ENCODE measurements at places on chromosomes 3 and 15.

DNA sequence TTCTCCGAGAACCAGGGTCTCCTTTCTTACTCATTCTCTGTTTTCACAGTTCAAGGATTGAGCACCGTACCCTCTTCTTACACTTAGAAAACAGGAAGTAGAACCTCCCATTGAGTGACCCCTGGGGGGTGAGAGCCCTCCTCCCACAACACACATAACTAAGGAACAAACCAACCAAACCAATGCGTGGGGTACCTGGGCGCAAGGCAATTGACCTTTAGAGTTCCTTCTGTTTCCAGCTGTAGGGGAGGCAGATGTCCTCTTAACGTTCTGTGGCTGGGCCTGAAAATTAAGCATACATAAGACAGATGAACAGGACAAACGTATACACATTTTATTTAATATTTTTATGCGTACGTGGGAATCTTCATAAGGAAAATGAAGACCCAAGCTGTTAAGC is 33.5 kb upstream of the TIMP4 start:
- no peak for DNase-seq

GRCh38 chr3:65342084-65342683 is 654.4 kb upstream of the ADAMTS9 start:
- DNase-seq, result peak; percentile 0

DNA sequence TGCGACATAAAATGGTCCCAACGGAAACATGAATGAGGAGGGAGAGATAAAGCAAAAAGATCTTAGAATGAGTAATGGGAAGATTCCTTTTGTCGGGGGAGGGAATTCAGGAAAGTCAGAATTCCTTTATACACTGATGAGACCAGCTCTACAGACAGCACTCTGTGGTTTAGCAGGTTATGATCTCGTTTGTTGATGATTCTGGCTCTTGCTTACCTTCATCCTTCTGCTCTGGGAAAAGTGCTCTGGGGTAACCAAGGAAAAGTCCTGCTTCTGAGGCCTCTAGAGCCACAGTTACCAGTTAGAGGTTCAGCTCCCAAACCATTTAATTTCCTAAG is 150.7 kb upstream of the NR2E3 start:
- DNase-seq, result no peak

DNA sequence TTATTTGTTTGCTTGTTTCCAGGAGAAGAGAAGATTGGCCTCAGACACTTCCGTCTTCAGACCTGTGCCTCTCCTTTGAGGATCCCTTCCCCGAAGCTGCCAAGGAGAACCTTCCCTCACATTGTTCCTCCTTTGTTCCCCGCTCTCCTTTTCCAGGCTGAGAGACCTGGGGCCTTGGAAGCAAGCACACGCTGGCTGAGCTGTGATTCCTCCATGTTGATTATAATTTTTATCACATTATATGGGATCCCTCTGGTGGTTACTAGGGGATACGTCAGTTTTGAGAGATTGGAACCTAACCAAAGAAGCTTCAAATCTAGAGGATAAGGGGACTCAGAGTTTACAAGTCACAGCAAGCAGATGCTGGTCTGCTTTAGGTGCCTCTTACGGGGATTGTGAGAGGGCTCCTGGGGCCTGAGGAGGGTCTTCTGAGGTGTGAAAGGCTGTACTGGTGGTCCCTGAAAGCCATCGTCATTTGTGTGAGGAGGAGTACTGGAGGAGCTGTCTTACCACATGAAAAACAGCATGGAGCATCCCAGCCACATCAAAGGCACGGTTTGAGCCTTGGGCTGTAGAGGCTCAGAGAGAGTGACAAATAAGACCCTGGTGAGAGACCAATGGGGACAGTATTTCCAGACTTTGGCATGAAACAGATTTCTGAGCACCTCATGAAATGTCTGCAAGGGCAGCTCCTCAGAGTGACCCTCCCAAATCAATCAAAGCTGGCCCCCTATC is 760.1 kb upstream of the CFAP20DC start:
- no peak for DNase-seq

- no peak for DNase-seq
Measured at GRCh38 chr15:64634576-64635498, 140.6 kb downstream of the RBPMS2 start.

DNA sequence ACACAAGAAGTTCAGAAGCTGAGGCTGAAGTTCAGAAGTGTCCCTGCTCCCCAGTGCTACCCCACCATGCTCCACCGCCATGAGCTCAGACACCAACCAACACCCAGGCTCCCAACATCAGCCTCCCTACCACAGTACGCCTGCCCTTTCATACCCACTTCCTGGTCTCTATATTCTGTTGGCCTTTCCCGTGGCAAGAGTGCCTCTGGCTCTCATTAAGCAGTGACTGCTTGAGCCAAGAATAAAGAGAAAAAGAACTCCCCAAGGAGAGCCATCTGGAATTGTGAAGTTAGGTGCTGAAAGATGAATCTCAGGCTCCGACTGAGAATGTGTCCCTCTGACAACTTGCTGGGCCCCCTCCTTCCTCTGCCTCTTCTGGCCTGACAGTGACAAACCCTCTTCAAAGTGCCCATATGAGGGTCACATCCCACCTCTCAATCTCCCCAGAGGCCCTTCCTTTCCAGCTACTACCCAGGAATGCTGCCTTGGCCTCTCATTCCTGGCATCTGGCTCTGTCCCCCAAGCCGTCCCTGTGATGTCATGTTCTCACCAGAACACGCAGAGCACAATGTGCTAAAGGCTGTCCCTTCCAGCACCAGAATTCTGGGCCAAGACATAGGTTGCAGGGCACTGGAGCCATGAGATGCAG is 306.8 kb downstream of the NTRK3 start:
- no peak for DNase-seq

DNA sequence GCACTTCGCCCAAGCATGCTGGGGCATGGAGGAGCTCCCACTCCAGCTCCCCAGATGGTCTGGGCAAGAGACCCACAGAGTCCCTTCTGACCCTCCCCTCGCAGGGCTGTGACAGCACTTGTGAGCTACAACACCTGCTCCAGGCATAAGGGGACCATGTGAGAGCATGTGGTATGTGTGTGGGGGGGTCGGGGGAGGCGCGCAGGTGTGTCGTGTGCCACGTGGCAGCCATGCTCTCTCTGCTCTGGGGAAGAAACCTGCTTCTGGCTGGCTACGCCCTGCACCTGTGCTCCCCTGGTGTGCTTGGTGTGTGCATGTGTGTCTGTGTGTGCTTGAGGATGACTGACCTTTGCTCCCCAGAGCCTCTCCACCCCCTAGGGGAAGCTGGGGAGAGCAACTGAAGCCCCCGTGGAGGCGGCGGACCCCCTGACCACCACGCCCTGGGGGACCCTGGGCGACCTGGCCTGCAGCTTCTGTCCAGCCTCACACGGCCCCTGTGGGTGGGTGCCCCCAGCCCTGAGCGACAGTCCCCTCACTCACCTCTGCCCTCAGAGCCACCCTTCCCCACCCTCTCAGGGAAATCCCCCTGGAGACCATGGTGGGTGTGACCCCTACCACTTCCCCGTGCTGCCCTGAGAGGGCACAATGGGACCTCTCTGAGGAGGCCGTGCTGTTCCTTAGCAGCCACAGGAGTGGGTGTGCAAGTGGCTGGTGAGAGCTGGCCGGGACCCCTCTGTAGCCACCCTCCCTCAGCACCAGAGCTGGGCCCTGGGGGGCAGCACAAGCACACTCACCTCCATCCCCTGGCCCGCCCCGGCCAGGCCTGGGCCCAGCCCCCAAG is 16.6 kb upstream of the SEC13 start:
- no peak for DNase-seq

GRCh38 chr3:157533298-157534070 is 30.3 kb upstream of the VEPH1 start:
- DNase-seq, result no peak

GRCh38 chr3:184636741-184637316 is 75.0 kb downstream of the MAGEF1 start:
- DNase-seq, result no peak

- DNase-seq, result no peak
Measured at GRCh38 chr3:71579326-71579934, 4.1 kb downstream of the FOXP1 start.

- DNase-seq, result peak; percentile 96
Measured at GRCh38 chr15:41774062-41774881, at the start of gene MAPKBP1. TSS of gene MAPKBP1 (plus strand) at chr15:41774484. CDS start at chr15:41775276, 792 bp downstream.

DNA sequence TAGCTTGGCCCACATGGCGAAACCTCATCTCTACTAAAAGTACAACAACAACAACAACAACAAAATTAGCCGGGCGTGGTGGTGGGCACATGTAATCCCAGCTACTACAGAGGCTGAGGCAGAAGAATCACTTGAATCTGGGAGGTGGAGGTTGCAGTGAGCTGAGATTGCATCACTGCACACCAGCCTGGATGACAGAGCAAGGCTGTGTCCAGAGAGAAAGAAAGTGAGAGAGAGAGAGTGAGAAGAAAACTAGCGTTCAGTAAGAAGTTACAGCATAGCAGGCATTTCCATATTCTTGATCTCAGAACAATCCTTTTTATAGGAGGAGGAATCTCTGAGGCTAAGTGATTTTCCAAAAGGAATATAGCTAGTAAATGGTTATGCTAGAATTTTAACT is 1076.1 kb downstream of the AGBL1 start:
- no peak for DNase-seq

DNA sequence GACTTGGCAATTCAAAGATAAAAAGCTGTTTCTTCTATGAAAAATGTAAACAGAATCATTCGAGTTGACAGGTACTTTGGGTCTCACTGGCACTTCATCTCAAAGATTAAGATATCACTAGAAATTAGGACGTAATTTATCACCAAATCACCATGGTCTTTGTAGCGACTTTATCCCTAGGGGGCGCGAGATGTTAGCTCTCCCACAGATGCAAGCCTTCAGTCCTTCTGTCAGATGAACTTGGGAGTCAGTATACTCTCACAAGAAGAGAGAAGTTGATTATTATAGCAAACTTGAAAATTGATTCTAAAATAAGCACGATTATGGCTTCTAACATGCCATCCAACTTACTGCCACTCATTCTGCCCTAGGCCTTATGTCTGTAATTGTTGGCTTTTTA is 150.3 kb downstream of the ALCAM start:
- no peak for DNase-seq

DNA sequence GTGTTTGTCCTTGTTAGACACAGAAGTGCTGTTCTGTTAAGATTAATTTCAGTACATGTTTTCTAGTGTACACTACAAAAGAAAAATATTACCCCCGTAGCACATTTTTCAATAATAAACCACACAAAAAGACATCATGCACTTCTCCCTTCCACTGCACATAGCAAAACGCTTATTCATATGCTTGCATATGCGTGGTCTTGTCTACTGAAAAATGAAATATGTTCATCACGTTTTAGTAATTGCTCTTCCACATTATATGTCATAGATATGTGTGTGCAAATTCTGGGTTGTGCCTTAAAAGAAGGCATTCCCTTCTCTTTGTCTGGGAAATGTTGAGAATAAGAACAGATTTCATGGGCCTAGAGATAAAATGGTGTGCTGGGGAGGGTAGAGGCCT is 353.9 kb downstream of the NSUN3 start:
- no peak for DNase-seq

DNA sequence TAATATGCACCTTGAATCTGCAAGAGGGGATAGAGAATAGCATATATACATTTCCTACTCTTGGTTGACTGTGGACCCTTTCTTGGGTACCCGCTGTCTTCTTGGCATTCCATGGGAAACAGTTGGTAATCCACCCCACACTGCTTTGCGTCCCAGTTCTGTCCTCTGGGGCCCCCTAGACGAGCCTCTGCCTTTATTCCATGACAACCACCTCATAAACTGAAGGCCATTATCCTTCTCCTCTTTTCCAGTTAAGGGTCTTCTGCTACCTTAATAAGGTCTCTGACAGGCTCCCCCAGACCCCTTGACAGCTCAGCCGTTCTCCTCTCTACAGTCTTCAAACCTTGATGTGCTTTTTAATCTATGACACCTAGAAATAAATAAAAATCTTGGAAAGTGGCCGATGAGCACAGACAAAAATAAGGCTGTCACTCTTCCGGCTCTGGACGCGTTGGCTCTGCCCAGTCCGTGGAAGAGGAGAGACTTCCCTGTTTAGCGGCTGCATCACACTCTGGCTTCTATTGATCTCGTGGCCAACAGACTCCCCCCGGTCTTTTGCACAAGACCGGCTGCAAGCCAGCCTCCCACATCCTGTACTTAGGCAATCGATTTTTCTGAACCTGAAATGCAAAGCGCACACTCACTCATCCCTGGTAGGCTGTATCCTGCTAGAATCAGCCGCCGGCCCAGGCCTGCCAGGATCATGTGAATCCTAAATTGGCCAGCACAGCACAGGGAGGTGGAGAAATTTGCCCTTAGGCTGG is 251.0 kb upstream of the TLE3 start:
- no peak for DNase-seq

DNA sequence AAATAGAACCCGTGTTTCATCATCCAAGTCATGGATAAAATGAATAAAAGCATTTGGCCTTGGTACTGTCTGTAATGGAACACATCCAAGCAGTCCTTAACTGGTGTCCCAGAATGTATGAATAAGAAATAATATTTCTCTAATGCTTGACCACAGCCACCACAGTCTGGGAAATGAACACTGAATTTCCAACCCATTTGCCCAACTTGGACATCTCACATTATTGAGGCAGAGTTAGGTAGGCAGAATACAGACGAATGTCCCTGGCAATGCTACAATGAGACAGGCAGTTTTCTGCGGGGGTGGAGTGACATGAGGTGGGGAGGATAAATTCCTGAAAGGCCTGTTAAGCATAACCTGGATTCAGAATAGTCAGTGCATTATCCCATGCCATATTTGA is 245.7 kb downstream of the ZIC1 start:
- DNase-seq, result no peak

DNA sequence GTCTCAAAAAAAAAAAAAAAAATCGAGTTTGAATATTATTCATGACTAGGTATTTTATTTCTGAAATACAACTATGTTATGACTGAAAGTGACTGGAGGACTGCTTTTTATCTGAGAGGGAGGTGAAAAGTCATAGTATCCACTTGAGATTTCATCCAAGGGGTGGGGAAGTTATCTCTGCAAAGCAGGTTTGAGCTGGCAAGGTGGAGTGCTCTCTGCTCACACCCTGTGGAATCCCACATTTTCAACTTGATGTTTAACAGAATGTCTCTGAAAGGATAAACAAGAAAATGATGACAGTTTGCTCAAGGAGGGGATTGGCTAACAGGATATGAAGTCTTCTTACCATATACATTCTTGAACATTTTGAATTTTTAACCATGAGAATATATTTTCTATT is 27.3 kb upstream of the SEC62 start:
- no peak for DNase-seq

DNA sequence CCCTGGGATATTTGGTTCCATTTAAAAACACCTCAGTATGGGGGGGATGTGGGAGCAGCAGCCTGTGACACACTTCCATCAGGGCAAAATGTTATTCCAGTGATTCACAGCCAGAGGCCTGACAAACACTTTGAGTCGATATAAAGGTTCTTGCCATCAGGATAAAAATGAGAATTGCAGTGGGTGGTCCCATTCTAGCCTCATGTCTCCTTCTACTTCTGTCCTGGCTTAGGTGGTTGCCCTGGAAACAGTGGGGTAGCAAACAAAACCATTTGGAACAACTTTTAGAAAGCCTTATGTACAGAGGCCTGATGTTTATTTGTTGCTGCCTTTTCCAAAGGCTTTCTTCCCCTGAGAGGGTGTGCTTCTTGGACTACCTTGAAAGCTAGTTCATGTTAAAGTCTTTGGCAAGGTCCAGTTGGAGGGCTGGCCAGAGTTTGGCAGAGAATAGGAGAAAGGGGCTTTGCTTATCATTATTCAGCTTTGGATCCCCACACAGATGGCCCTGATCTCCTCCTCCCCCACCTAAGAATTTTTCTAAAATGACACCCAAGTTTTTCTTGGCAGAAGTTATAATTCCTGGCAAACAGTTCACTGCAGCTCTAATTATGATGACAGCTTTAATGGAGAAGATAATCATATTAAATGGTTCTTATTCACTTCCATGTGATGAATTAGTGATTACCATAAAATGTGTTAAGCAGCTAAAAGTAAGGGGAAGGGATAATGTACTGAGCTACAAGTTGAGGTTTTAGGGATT is 84.2 kb upstream of the ZNF280D start:
- no peak for DNase-seq
